ENCODE measurements at places on chromosomes 3 and 15.

DNA sequence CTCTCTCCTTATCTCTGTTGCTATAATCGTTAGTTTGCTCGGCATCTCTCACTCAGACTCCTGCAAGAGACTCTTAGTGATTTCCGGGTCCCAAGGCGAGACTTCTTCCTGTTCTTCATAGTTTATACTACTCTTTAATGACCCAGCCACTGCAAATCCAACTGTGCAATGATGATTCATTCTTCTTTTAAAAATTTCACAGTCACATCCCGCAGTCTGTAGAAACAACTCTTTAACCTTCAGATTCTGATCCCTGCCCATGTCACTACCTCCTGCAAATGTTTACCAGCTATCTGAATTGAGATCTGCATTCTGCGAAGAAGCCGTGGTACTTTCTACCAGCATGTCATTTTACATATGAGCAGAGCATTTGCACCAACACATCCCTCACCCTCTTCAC, 2.8 kb upstream of the VGLL3 start:
- DNase-seq, result no peak

- DNase-seq, result no peak
Measured at GRCh38 chr3:100155128-100155527, 40.8 kb upstream of the FILIP1L start.

GRCh38 chr3:179410331-179410730, 40.9 kb downstream of the GNB4 start:
- DNase-seq, result no peak

DNA sequence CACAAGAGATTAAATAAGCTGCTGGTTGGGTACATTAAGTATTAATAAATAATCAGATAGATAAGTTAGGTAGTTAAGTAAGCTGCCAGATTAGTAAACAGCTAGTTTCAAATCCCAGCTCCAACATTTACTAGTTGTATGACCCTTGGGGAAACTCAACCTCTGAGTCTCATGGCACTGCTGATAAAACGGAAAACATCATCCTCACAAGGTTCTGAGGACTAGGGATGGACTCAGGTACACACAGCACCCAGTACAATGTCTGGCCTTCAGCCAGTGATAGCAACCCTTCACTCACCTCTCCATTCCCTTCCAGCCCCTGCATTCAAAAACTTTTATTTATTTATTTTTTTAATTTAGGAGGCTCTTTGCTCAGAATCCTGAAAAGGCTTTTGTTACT, 32.3 kb downstream of the B3GNT5 start:
- no peak for DNase-seq

- DNase-seq, result peak; percentile 12
Measured at GRCh38 chr3:107525644-107526305, 3.0 kb downstream of the BBX start.

- no peak for DNase-seq
Measured at GRCh38 chr3:100024520-100025303, 89.6 kb downstream of the FILIP1L start.

GRCh38 chr15:79820176-79820575, 76.6 kb downstream of the MTHFS start:
- no peak for DNase-seq
